ENCODE measurements at places on chromosomes 5 and 9. TPM values are rescaled to one million over a fixed set of nuclear protein-coding genes. Genes with fewer than 3 reads are reported as not detected.
A peak's percentile ranks its signal among the peaks of the same experiment; 100 is the strongest.

The CDH18 gene
- not detected for total RNA-seq

The LCN1 gene
- total RNA-seq = not detected

The MAT2B gene
- total RNA-seq = 97.7 TPM

The POU4F3 gene
- total RNA-seq = 0.07 TPM

The SLC4A9 gene
- total RNA-seq = not detected

The SPATA31C1 gene
- total RNA-seq = not detected

The CNTNAP3B gene
- total RNA-seq = 202 TPM

The KCNIP1 gene
- total RNA-seq = not detected

The C8G gene
- total RNA-seq = 0.67 TPM

The IL13 gene
- not detected for total RNA-seq

DNA sequence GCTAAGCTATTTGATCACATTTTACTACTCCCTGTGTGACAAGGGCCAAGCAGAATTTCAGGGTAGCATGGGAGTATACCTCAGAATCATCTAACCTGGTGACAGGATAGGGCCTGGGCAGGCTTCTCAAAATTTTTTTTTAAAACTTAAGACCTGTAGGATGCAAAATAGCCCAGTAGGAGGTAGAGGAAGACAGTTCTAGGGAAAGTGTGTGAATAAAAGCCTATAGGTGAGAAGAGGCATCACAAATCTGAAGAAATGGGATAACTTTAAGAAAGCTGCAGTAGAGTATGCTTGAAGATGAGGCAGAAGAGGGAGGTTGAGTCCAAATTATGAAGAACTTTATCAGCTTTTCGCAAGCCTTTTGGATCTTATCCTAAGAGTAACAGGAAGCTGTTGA is 32.3 kb downstream of the CNTRL start:
- DNase-seq = no peak

- DNase-seq = peak; percentile 97
Observed at GRCh38 chr5:179697993-179698934, 503 bp upstream of the CANX start.

GRCh38 chr5:42491699-42492098 is 68.5 kb downstream of the GHR start:
- DNase-seq = no peak

GRCh38 chr9:70590315-70590677 is 175.8 kb upstream of the KLF9 start:
- no peak for DNase-seq

DNA sequence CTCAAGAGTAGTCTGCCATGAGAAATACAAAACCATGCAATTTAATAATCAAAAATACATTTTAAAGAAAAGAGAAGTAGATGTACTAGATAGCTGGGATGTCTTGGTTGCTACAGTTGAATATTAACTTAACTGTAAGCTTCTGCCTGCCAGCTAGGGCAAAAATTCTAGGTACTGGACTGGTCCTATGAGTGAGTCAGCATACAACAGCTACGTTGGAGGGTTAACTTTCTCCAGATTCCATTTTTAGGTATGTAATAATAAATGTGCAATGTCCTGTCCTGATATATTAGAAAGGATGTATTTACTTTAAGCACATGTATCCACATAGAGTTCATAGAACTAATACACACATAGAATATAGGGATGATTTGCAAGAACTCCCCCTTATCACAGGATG is 230.1 kb downstream of the CAAP1 start:
- no peak for DNase-seq

DNA sequence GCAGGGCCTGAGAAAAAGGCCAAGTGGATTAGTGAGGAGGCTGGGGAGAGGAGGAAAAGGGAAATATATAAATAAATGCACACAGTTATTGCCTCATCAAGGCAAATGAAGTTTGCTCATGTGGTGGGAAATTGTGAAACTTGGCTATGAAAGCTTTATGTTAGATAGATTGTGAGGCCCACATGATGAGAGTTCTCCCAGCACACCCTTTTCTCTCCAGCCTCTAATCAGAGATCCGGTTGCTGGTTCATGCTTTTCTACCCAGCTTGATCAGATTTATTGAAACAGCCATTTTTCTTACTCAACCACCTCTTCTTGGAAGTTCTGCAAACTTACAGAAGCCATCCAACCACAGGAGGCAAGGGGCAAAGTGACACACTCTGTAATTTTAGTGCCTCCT is 125.8 kb upstream of the KLF4 start:
- no peak for DNase-seq

- no peak for DNase-seq
Observed at GRCh38 chr9:134437403-134438194, 111.3 kb downstream of the RXRA start.

DNA sequence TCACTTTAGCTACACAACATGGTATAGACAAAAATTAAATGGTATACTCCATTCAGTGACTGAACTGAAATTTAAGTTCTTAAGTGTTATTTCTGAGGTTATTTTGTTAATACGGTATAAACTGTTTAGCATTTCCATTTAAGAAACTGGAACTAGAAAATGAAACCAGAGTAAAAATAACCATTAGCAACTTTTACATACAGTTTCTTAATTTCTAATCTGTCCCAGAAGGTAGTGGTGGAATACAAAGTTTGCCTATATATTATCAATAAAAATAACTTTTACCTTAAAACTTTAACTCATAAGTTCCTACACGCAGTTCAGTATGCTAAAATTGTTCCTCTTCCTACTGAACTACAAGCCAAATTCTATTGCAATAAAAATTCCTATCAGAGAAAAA is 10.3 kb downstream of the GOLPH3 start:
- DNase-seq = no peak

- DNase-seq = no peak
Observed at GRCh38 chr9:131029574-131029952, 20.6 kb downstream of the LAMC3 start.

DNA sequence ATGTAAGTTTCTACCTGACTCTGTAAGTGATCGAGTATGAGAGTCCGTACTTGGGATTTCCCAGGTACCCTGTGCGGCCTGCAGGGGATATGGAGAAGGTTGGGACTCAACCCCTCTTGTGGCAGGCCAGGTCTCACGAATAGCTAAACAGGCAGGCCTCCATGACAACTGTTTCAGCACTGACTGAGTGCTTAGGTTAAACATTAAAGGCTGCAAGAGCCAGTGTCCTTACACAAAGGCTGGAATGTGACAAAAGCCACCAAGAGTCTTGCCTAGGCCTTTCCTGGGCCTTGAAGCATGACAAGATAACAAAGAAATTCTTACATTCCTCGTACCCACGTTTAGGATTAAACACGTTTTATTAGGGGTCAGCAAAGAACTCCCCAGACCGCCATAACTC is 58.6 kb downstream of the THBS4 start:
- no peak for DNase-seq

GRCh38 chr5:865168-865521 is 14.4 kb upstream of the ZDHHC11 start:
- DNase-seq = no peak

- no peak for DNase-seq
Observed at GRCh38 chr9:123475407-123475806, 119.4 kb downstream of the CRB2 start.

DNA sequence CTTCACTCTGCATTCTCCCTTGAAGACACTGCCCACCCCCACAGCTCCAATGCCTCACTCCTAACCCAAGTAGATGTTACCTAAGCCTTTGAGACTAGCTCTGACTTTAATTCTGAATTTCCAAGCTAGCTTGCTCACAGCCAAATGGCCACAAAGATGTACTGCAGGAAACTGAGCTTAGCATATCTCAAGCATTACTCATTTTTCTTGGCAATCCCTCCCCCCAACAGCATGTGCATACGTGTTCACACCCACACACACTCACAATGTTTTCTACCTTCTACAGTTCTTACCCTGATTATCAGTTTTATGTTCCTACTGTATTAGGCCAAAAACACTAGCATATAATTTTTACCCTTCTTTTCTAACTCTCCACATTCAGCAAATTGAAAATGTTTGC is 13.7 kb upstream of the GRIA1 start:
- peak; percentile 26 for DNase-seq

- DNase-seq = no peak
Observed at GRCh38 chr5:122119205-122119604, 10.1 kb upstream of the ZNF474 start.

- no peak for DNase-seq
Observed at GRCh38 chr5:168365581-168366081, 74.2 kb downstream of the WWC1 start.

DNA sequence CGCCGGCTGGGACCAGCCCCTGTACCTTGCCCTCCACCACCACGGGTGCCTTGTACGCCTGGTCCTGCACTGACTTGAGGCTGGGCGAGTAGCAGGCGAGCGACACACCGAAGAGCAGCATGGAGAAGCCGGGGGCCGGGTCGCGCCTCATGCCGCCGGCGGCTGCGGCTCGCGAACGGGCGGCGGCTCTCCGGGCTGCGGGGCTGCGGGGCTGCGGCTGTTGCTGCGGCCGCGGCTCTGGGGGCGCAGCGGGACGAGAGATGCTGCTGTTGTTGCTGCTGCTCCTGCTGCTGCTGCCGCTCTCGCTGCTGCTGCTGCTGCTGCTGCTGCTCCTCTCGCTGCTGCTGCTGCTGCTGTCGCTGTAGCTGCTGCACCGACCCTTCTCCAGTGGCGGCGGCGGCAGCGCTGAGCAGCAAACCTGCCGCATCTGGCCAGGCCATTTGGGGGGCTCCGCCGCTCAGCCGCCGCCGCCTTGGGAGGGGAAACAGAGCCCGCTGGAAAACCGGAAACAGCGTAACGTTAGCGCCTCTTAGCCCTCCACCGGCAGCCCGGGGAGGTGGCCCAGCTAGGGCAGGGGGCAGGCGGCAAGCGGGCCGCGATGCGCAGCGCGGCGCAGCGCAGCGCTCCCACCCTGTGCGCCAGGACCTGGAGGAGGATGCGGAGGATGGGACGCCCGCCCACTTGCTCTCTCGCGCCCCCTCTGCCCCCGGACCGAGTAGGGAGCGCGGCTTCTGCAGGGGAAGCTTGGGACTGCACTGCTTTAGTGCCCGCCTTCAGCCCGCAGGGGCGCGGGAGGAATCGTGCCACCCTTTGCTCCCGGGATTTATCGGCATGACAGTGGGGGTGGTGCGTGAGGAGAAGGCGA is at the start of gene NRG2:
Gene NRG2 (minus strand): TSS at position 657 of the 865 bp plus-strand sequence.
- DNase-seq = no peak

GRCh38 chr5:74085782-74086181 is 459.8 kb downstream of the ARHGEF28 start:
- DNase-seq = no peak

DNA sequence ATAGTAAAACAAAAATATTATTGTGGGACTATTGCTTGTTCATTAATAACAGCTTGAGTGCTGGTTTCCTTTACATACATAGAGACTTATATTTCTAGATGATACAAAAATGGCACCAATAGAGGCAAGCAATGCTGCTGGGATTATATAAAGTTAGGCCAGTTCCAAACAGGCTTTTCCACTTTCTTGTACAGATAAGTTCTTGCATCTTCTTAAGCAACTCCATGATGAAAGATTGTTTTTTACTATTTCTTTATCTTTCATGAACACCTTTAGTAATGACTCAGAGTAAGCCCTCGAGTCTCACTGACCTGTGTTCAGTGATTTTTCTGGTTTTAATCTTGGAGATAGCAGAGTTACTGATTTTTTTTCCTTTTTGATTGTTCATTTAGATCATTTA is 324.4 kb downstream of the PRR16 start:
- no peak for DNase-seq

DNA sequence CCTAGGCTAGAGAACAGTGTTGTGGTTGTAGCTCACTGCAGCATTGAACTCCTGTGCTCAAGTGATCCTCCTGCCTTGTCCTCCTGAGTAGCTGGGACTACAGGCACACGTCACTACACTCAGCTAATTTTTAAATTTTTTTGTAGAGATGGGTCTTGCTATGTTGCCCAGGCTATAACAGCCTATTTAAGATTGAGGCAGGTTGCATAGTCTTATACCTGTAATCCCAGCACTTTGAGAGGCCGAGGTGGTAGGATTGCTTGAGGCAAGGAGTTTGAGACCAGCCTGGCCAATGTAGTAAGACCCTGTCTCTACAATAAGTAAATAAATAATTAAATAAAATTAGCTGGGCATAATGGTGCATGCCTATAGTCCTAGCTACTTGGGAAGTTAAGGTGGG is 79.9 kb downstream of the VPS13A start:
- no peak for DNase-seq

DNA sequence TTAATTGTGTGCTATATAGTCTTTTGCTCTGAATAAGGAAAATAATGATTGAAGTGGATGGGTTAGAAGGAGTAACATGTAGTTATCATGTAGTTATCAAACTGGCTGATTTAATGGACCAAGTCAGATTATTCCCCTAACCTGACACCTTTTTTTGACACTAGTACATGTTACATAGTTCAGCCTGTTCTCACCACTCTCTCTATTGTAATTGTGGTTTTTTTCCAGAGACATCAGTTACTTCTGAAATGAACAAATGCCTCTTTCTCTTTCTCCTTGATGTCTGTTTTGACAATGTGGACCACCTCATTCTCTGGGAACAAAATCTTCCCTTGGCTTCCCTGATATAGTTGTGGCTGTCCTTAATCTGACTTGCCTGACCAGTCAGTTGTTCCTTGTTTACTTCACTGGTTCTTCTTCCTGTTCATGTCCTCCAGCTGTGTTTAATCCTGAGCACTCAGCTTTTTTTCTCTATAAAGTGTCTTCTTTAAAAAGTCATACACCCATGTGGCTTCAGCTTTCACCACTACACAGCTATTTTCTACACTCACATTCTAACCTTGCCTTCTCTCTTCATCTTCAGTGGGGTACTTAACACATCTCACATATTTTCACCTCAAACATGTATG is 243.4 kb downstream of the ARRDC3 start:
- no peak for DNase-seq

DNA sequence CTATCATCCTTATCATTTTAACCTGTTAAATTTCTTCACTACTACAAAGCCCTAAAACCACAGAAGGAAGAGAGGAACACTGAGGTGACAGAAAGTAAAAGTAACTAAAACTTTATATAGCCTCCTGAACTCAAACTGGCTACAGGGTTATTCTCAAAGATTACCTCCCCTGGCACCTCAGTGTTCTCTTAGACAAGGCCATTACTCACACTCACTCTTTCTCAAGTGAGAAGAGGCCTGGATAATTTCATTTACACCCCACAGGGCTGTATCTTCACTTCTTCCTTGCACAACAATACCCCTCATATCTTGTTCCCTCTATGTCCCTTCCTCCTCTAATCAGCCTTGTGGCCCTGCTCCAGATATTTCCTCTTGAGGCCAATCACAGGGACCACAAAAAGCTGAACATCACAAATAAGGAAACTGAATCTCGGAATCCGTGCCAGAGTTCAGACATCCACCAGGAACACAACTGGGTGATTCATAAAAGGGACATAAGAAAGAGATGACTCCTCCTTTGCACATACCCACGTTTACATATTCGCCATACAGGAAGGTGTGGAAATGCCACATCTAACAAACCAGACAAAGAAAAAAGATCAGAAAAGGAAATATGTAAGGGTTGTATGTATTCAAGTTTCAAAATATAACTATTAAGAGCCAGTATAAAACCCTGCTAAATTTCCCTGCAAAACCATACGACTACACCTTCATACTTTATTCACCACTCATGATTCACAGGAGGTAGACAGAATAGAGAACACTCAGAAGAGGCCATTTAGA is 1.7 kb upstream of the KLHL3 start:
- DNase-seq = peak; percentile 93

All from pulmonary artery endothelial cell (primary cell).